ENCODE measurements at places on chromosomes 2 and 18. TPM values are rescaled to one million over a fixed set of nuclear protein-coding genes. Genes with fewer than 3 reads are reported as not detected.

Gene GCG
- not detected for total RNA-seq

Gene DLX2
- not detected for total RNA-seq

Gene CYP27A1
- 3.0 TPM for total RNA-seq

Gene TDRD15
- not detected for total RNA-seq

Gene CERKL
- total RNA-seq = not detected

Gene CPLX4
- not detected for total RNA-seq

Gene TUBB8B
- total RNA-seq = not detected

Gene CHRNA1
- total RNA-seq = not detected

Gene EPG5
- total RNA-seq = 30.3 TPM

Gene CCDC148
- total RNA-seq = not detected

Gene ARHGAP25
- total RNA-seq = 109 TPM

Gene IL36RN
- total RNA-seq = not detected

DNA sequence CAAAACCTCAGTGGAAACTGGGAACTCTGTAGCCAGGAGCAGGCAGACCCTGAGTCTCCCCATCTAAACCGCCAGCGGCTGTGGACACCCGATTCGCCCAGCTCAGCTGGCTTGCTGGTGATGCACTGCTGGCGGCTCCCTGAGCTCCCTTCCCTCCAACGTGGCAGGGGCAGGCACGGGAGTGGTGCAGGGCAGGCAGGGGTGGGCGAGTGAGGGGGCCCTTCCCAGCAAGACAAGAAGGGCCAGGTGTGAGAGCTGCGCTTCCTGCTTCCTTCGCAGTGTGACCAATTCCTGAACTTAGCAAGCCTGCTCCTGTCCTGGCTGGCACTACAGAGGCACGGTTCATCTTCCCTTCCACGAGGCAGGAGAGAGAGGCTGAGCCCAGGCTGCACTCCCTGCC, 12.3 kb upstream of the SEMA4C start:
- no peak for DNase-seq

- DNase-seq = no peak
These were observed 10.5 kb downstream of the MAPRE3 start for GRCh38 chr2:26980971-26981370.

GRCh38 chr2:98564541-98565132, 43.7 kb downstream of the COA5 start:
- DNase-seq = no peak

- DNase-seq = no peak
These were observed 23.0 kb upstream of the MAL start for GRCh38 chr2:95002498-95002897.

GRCh38 chr2:178057179-178057680, 15.3 kb downstream of the PDE11A start:
- no peak for DNase-seq

GRCh38 chr2:240453461-240454105, 18.1 kb downstream of the GPC1 start:
- DNase-seq = no peak

DNA sequence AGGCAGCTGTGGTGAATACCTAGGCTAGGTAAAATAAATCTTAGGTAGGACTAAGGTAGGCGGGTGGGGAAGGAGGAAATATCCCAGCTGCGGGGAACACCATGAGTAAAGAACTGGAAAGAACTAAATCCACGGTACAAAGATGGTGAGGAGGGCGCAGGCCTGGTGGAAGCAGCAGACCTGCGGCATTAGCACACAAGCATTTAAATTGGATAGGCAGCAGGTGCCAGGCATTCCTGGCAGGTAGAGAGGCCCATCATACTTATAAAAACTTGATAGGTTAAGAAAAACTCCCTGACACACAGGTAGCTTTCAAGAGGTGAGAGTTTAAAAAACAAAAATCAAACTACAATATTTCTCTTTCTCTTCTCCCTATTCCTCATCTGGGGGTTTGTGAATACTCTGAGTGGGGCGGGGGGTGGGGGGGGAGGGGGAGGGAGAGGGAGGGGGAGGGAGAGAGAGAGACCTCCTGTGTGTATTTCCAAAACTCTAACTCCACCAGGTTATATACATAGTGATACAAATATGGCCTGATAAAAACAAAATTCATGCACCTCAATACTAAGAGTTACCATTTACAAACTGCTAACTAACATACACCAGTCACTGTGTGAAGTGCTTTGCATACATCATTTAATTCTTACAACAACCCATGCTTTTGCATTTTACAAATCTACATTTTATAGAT, 13.5 kb downstream of the AAK1 start:
- DNase-seq = no peak

DNA sequence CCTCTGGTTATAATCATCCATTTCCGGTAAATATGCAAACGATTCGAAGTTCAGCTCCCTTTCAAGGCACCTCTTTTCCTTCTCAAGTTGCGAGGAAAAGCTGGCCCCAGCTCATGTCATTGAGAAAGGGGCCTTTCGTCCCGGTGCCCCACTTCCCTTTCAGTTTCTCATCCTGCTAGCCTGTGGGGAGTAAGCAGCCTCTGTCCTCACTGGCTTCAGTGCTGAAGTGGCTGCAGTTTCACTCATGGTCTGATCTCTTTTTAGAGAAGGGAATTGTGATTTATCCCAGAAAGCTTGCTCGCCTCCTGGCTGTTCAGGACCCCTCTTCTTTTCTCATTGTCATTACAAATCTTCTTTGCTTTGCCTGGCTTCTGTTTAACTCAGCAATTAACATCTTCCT, 207.5 kb downstream of the NR4A2 start:
- no peak for DNase-seq

GRCh38 chr18:63986885-63987284, 17.0 kb downstream of the SERPINB8 start:
- no peak for DNase-seq

- DNase-seq = no peak
These were observed 154.3 kb upstream of the LTBP1 start for GRCh38 chr2:32792416-32792815.

GRCh38 chr2:186593523-186593922, 3.7 kb downstream of the ITGAV start:
- no peak for DNase-seq

DNA sequence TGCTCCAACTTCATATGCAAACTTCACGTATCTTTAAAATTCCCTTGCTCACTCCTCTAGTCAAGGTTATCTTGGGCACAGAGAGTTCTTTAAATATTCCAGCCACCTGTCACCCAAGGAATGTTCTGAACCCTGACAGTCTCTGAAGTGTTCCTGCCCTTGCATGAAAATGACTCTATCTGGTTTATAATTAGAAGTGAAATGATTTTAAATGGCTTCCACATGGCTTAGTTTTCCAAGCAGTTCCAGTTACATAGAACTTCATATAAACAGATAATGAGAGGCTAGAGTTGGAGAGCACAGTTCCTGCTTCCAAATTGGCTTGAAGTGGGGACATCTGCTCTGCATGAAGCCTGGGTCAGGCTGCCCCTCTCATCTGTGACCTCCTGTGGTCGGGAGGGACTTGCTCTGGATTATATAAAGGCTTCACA, 81.9 kb downstream of the SLC4A3 start:
- no peak for DNase-seq

GRCh38 chr2:113103277-113103676, 24.1 kb upstream of the IL1RN start:
- no peak for DNase-seq

DNA sequence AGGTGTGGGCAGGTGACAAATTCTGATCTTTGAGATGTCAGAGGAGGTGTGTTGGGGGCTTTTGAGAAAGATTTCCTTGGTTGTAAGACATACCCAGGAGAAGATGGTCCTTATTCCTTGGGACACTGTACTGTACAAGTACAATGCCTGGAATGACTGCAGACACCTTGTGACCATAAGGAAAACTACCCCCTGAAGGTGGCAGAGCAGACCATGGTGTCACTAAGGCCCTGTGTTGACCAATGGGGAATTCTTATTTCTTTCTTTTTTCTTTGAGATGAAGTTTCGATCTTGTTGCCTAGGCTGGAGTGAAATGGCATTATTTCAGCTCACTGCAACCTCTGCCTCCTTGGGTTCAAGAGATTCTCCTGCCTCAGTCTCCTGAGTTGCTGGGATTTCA, 4.4 kb upstream of the ANKRD29 start:
- DNase-seq = no peak

GRCh38 chr2:239884051-239884405, 141.1 kb downstream of the NDUFA10 start:
- no peak for DNase-seq

- no peak for DNase-seq
These were observed 11.8 kb downstream of the IGFBP2 start for GRCh38 chr2:216644842-216645635.

- DNase-seq = no peak
These were observed 447.0 kb upstream of the SMIM21 start for GRCh38 chr18:75874401-75875089.

GRCh38 chr2:12811916-12812315, 95.2 kb downstream of the TRIB2 start:
- DNase-seq = no peak

DNA sequence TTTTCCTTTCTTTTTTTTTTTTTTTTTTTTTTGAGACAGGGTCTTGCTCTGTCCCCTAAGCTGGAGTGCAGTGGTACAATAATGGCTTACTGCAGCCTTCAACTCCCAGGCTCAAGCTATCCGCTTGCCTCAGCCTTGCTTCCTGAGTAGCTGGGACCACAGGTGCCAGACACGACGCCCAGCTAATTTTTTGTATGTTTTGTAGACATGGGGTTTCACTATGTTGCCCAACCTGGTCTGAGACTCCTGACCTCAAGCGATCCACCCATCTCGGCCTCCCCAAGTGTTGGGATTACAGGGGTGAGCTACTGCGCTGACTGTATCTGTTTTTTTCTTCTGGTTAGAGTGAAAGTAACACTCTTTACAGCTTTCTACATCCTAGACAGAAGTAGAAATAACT, 240.3 kb upstream of the FBXO11 start:
- DNase-seq = no peak
